ENCODE measurements at places on chromosomes 1 and 21.

DNA sequence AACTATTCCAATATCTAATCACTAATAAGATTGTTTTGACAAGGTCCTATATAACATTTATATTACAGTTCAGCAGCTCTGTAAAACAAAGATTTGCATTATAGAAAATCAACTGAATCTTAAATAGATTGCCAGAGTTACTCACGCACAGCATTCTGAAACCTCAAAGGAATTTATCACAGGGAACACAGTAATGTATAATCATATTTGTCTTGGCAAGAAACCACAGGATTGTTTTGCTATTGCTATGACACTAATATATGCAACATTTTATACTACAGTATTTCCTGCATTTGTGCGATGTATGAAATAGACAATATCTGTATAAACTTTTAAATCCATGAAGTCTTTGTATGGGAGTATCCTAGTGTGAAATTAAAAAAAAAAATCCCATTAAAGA is 101.4 kb downstream of the PLPPR5 start:
- DNase-seq, result no peak

DNA sequence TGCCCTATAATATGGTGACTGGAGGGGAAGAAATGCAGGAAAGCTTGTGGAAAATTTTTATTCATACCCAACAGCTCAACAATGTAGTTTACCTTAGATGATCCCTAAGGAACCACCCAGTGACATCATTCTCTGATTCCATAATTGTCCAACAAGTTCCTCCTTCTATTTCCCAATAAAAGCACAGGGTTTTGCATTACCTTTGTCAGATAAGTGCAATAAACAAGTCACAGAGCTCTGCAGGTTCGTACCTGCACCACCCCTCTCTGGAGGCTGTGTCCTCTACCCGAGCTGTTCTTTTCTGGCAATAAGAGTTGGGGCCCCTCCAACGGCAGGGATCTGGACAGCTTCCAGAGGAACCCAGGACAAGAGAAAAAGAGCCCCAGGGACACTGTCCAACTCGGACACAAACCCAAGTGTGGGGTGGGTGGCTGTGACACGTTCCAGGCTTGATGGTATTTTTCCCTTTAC is 38.8 kb downstream of the RCAN1 start:
- no peak for DNase-seq

DNA sequence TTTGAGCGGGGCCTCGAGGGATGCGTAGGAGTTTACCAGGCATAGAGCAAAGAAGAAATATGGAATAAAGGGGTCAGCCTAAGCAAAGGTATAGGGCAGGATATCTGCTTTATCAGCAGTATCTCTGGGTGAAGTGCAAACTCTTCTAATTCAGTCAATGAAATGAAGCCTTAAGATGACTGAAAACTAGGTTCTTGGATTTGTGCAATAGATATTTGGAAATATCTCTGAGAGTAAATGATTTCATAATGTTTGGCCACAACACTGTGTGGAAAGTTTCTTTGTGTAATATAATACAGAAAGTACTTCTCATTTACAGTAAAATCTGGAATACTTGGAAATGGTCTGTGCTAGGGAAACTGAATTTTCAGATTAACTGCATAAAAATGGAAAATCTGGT is 26.1 kb downstream of the KCNJ15 start:
- no peak for DNase-seq

DNA sequence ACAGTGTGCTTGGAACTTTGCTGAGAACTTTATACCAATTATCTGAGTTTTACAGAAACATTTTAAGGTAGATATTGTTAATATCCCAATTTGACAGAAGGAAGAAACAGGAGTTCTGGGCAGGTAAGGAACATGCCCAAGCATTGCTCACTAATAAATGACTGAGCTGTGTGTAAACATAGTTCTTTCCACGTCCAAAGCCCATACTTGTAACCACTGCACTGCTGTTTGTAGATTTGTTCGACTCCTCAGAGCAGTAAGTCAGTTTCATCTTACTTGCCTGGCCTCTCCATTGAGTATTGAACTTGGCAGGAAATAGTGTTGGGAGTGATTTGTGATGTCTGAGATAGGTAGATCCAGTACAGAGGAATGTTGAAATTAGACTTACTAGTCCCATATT is 335.1 kb downstream of the KIF26B start:
- DNase-seq, result no peak

GRCh38 chr1:116324411-116324810 is 48.6 kb upstream of the ATP1A1 start:
- no peak for DNase-seq

DNA sequence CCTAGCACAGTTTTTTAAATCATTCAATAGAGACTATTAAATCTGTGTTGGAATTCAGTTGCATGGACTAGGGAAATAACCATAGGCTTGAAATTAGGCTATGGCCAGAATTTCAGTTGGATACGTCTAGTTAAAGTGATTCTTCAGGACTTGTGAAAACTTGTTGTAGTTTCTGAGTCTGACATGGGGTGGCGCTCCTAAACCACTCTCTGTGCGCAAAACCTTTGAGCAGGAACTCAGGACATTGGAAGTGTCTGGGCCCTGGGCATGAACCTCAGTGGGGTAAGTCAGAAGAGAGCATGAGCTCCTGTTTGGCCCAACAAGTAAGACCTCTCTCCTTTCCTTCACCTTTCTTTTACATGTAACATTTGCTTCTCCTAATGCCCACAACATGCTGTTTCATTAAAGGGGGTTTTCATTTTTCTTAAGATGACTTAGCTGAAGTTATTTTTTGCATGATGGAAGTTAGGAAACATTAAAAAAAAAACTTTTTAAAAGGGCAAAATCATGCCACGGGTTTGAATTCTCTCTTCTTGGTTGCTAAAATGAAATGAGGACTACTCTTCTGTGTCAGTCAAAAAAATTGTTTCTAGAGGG is 17.1 kb upstream of the CCDC190 start:
- DNase-seq, result peak; percentile 37

- no peak for DNase-seq
Measured at GRCh38 chr1:232983817-232984567, 33.6 kb downstream of the NTPCR start.

GRCh38 chr1:182114627-182115023 is 53.1 kb upstream of the ZNF648 start:
- no peak for DNase-seq

DNA sequence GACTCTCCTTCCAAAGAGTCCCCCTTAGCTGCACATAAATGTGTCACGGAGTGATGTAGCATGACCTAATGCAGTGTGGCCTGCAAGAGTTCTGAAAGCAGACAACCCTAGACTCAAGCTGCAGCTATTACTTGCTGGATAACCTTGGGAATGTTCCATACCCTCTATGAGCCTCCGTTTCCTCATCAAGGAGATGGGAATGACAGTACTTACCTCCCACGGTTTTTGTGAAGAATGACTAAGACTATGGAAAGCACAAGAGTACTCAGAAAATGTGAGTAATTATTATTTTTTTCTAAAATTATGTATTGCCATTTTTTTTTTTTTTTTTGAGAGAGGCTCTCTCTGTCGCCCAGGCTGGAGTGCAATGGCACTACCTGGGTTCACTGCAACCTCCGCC is 3.0 kb downstream of the TTC39A start:
- DNase-seq, result no peak

DNA sequence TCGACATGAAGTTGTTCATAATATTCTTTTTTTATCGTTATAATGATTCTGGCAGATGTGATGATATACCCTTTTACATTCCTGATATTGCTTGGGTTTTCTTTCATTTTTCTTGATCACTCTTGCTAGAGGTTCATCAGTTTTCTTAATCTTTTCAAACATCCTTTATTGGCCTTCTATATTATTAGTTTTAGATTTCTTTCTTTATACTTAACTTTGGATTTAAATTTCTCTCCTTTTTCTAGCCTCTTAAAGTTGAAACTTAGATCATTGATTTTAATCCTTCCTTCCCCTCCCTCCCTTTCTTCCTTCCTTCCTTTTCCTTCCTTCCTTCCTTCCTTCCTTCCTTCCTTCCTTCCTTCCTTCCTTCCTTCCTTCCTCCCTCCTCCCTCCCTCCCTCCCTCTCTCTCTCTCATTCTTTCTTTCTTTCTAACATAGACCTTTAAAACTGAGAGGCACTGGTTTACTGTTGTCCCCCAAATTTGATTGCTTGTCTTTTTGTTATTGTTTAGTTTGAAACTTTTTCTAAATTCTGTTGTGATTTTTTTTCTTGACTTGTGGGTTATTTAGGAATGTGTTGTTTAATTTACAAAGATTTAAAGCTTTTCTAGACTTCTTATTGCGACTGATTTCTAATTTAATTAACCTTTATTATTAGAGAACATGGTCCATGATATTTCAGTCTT is 31.6 kb downstream of the HOOK1 start:
- no peak for DNase-seq

DNA sequence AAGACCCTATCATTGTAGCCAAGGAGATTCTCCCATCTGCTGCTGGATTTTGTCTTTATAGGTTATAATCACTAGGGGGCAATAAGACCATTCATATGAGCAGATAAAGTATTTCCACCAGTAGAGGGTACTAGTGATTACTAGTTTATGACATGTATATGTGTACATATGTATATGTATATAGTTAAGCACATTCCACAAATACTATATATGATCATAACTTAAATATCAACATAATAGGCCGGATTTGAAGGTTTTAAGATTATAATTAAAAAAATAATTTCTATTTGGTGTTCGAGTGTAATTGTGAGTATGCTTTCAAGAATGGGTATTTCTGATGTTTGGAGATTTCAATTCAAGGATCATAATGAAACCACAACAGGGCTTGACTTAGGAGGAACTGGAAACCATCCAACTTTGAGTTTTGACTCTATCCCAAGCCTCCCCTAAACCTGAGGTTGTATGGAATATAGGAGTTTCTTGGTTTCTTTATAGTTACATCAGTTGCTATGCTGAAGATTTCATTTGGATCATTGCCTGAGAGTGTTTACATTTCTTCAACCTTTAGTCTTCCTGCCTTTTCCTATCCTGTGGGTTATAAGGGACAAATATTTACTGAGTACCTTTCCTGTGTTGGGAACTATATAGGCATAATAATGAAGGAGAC is 16.9 kb downstream of the TCEANC2 start:
- DNase-seq, result peak; percentile 46

DNA sequence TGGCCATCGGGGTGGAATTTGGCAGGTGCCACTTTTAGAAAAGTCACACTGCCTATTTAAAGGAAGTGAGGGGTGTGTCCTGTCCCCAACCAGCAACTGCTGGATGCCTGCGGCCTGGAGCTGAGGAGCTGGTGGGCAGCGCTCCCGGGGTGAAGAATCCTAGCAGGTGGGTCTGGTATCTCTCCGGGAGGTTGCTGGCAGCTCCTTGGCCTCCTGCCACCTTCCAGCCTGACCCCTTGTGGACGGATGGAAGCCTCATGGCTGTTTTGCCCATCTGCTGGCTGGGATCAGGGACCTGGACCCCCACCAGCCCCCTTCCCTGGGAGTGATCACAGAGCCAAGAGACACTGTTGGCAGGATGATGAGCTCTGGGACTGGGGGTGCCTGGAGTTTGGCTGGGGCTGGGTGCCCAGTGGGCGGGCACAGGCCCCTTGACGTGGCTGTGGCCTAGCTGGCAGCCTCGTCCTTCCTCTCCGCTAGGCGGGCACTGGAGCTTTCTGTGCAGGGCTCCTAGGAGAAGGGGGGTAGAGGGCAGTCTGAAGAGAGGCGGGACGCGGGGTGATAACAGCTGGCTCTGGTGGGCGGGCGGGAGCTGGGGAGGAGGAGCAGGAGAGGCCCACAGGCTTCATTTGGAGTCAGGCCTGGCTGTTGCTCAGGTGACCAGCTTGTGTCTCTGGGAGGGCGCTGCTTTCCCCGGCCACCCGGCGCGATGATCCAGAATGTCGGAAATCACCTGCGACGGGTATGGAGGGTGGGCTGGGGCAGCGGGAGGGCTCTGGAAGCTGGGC is at the start of gene ACOT11:
TSS of gene ACOT11 (plus strand) at position 628 of the 788 bp plus-strand sequence. CDS start at position 710, 82 bp downstream.
- DNase-seq, result no peak

DNA sequence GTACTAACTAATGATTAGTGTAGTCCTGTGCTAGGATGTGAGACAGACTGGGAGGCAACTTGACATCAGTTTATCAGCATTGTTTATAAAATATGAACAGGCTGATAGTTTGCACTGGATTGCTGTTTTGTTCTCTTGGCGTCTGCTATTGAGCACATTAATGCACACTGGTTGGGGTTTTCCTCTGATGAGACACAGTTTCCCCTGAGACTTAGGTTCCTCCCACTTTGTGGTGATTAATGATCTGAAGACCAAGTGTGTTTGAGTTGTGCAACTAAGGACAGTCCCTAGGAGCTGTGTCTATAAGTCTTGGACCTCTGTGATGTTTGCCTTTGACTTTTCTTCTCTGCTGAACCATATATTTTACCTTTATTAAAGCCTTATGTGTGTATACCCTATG is 1015.4 kb downstream of the AMY1C start:
- no peak for DNase-seq

- no peak for DNase-seq
Measured at GRCh38 chr1:1531947-1532346, 8.5 kb downstream of the TMEM240 start.

GRCh38 chr1:164683235-164683634 is 124.3 kb downstream of the PBX1 start:
- no peak for DNase-seq

- DNase-seq, result no peak
Measured at GRCh38 chr1:81329041-81329440, 471.7 kb upstream of the ADGRL2 start.

DNA sequence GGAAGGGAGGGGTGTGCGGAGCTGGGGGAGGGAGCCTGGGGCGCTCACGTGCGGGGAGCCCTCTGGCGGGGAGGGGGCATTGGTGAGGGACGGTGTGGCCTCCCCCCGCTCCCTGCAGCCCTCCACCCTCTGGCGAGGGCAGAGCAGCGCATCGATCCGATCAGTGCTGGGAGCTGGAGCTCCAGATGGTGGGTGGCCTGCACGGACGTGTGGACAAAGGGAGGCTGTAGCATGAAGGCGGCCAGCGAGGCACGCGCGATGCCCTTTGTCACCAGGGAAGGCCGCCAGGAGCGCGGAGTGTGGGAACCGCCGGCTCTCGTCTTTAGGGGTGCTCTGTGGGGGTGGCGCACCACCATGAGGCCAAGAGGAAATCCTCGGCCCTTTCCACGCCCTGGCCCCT is 5.4 kb upstream of the HES5 start:
- no peak for DNase-seq

DNA sequence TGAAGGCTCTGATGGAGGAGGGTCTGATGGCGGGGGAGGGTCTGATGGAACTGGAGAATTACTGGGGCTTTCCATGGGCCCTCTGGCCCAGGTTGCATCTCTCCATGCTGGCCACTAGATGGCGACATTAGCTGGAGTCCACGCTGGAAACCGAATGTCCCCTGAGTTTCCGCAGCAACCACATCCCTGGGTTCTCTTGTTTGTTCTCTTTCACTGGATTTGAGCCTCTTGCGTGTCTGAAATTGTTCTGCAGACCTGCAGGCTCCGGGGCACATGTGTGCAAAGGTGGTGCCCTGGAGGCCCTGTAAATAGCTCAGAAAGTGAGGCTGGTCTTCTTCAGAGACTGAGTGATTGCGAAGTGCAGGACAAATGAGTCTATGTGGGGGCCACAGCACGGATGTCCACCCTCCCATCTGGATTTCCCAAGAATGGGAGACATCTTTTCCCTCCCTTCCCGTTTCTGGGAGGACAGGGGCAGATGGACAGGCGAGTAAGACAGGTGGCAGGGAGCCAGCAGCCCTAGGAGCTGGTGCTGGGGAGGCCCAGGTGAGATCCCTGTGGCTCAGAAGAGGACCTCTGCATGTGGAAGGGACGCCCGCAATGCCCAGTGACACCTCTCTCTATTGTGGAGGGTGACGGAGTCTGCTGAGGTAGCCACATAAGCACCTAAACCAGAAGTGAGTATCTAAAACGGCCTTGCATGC is 73.2 kb upstream of the ABCG1 start:
- DNase-seq, result peak; percentile 75
